ENCODE measurements at places on chromosomes 7 and 10.
A peak's percentile ranks its signal among the peaks of the same experiment; 100 is the strongest.

- DNase-seq, result peak; percentile 91
These were observed 9.9 kb downstream of the ZNF511 start for GRCh38 chr10:133318494-133319127.

- no peak for DNase-seq
These were observed 30.5 kb downstream of the CHST12 start for GRCh38 chr7:2433713-2434550.

GRCh38 chr7:55534262-55534915 is 37.9 kb downstream of the VOPP1 start:
- peak; percentile 3 for DNase-seq

GRCh38 chr10:21494191-21495001 is 31.1 kb downstream of the SKIDA1 start:
- DNase-seq, result peak; percentile 64

DNA sequence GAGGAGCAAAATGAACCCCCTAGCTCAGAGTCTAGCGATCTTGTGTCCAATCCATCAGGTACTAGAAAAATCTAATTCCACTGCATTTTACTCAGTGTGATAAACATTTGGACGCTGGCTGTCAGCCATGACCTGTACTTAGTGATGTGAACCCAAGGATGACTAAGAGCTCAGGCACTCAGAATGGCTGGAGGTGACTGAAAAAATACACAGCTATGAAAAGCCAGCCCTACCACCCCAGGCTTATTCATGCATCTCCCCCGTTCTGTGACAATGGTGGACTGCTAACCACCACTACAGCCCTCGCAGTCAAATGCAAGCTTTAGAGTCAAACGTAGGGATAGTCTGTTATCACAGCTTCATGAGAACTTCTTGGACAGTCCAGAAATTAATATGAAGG is 14.9 kb downstream of the AFAP1L2 start:
- no peak for DNase-seq

DNA sequence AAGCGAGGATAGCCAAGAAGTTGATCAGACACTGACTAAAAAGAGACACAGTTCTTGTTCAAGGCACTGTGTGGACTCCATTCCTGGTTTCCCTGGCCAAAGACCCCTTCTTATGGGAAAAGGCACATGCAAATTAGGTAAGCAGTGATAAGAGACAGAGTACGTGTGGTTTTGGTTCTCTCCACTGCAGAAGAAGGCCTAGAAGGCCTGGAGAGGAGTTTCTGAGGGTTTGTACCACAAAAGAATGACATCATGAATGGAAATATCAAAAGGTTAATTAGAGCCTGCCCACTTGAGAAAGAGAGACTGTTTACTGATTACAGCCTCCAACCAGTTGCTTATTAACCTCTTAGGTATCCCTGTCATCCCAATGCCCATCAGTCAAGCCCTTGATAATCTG is 137.5 kb downstream of the ZNF365 start:
- DNase-seq, result peak; percentile 12

DNA sequence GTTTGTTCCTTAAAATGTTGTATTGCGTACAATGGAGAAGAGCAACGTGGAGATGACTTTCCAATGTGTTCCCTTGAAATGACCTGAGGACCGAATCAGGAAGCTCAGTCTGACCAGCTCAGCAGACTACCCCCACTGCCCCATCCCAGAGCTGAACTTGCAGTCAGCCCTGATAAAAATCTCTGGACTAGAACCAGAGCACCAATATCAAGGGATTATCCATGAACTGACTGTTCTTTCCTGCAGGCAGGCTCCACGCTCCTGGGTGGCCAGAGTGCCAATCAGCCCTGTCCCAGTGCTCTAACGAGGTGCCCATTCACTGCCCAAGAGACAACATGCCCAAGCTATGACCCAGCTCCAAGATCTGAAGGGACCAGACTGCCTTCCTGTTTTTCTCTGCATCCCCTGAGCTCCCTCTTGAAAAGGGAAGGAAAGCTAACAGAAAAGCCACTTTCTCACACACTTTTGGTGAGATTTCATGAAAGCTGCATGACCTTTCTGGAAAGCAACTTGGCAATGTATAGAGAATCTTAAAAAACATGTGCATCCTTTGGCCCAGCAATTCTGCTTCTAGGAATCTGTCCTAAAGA is 130.2 kb downstream of the KCNMA1 start:
- DNase-seq, result no peak

- no peak for DNase-seq
These were observed 516.5 kb upstream of the KLF6 start for GRCh38 chr10:4301291-4302045.

DNA sequence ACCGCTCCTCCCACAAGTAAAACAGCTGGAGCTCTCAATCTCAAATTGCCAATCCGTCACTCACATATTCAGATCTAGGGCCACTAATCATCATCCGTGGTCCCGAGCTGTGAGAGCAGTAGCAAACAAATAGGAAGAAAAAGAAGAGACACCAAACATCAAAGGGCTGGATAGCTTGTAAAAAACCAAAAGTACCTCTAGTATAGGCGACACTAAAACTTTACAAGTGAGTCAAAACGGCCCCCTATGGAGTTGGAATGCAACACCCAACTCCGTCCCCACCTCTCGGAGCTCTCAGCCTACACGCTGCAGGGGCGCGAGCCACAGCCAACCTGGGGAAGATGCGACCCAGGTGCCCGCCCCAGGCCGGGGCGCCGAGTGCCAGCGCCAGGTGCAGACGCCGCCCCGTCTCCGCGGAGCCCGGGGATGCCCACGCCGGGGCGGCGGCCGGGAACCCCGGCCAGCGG is 581 bp downstream of the FAM3C start:
- peak; percentile 35 for DNase-seq

DNA sequence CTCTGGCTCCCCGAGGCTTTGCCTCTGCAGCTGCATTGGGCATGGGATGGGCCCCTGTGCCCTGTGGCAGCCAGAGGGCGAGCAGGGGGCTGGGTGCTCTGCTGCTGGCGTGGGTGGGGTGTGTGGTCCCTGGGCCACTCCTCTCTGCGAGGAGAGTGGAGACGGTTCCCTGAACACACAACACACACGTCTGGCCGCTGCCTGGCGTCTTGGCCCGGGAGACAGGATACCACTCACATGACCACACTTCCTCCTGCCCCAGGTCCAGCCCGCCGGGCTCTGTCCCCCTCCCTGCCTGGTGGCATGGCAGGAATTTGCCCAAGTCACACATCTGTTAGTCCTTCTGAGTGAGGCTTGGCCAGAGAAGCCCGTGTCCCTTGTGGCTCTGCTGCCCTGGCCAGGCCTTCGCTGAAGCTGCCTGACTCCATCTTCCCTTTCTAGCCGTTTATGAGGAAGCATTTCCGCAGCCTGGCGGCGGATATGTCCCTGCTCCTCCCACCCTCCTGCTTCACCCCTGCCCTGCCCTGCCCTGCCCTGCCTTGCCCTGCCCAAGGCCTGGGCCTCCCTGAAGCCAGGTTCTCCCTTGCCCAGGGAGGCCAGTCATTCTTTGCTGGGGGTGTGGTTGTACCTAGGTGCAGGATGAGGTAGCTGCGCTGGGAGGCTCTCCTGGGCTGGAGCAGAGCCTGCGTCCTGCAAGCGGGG is 3.0 kb downstream of the BRI3 start:
- no peak for DNase-seq

DNA sequence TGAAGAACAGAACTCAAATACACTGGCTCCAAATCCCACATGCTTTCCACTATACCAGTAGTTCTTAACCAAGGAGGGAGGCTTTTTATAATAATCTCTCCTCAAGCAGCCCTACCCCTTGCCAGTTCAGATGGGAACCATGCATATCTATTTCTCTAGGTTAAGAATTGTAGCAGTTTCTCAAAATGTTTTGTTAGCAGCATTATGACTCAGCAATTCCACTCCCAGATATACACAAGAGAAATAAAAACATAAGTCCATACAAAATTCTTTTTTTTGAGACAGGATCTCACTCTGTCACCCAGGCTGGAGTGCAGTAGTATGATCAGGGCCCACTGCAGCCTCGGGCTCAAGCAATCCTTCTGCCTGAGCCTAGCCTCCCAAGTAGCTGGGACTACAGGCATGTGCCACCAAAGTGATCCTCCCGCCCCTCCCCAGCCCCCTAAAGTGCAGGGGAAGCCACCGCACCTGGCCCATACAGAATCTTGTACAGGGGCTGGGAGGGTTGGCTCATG is 18.1 kb downstream of the YWHAG start:
- peak; percentile 61 for DNase-seq

DNA sequence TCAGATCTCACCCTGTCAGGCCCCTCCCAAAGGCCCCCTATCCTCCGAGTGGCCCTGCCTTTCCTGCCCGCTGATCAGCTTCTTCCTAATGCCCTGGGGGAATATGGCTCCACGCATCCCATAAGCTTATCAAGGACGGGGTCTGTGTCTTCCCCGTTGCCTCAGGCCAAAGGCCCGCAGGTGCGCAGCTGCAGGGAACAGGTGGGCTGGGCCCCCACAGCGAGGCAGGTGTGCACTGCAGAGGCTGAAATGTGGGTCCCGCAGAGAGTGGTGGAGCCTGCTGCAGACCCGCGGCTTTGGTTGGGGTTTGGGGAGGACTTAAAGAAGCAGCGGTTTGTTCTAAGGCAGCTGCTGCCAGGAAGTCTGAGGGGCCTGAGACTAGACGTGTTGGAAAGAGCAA is 220.8 kb upstream of the TCERG1L start:
- DNase-seq, result no peak

DNA sequence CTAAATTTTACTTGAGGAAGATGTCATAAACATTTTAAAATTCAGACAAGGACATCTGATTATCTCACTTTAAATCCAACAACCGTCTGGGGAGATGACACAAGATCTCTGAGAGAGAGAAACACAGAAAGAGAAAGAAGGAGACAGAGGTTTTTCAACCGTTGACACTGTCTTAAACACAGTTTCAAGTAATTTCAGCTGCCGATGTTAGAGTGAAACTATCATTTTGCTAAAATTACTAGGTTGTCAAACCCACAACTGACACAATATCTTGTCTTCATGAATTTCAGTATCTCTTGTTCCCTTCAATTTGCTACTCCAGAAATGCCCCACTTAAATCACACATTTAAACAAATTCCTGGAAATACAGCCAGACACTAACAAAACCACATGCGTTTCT is 174.8 kb downstream of the RAPGEF5 start:
- DNase-seq, result no peak

- DNase-seq, result no peak
These were observed 444.4 kb downstream of the GATA3 start for GRCh38 chr10:8498881-8499280.

GRCh38 chr7:106062521-106062931 is 49.6 kb downstream of the SYPL1 start:
- no peak for DNase-seq

GRCh38 chr10:31194986-31195385 is 124.0 kb upstream of the ZEB1 start:
- no peak for DNase-seq

DNA sequence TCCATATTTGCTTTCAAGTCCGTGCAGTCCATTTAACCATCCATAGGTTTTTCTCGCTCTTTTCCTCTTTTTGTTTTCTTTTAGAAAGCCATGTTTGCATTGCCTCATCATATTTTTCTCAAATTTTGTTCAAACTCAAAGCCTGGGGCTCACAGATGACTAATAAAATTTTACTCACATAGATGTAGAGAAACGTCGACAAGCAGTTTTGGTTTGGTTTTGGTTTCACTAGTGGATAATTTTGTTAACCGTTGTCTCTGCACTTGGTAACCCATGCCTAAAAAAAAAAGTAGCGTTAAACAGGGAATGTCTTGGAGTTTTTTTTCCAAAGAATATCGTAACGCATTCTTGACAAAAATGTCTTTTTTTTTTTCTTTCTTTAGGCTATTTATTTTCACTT is 344.2 kb upstream of the GALNT17 start:
- DNase-seq, result no peak

DNA sequence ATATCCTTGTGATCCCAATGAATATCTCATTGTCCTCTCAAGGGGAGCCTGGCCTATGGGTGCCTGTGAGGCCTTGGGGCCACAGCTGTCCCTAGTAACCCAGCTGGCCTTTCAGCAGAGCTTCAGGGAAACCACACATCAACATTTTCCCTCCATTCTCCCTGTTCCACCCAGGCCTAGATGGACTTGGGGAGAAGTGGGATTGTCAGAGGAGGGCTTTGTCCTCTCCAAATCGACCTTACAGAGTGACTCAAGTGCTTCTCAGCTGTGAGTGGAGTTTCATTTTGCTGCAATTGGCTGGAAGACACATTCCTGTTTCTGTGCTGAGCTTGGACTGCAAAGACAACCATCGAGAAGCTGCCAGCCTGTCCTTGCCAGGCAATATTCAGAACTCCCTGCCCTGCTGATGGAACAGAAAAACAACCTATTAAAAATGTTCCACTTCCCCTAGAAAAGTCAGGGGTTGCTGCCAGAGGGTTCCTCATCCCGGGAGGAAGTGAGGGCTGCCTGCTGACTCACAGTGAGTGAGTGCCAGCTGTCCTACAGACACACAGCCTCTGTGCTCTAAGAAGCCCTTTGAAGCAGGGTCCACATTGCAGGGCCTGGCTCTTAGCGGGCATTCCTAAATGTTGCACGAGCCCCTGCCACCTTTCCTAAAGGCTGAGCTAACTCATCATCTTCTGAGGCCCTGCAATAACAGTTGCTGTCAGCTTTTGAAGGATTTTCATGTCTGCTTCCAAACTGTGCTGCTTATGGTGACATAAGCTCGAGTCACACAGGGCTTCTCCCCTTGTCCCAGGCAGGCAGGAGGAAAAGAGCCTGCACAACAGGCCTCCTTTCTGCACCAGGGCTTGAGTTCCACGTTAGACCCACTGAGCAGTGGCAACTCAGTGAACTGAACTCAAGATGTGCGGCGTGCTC is 20.5 kb downstream of the STRA8 start:
- peak; percentile 26 for DNase-seq

GRCh38 chr7:37534893-37535610 is 86.4 kb upstream of the ELMO1 start:
- DNase-seq, result no peak

DNA sequence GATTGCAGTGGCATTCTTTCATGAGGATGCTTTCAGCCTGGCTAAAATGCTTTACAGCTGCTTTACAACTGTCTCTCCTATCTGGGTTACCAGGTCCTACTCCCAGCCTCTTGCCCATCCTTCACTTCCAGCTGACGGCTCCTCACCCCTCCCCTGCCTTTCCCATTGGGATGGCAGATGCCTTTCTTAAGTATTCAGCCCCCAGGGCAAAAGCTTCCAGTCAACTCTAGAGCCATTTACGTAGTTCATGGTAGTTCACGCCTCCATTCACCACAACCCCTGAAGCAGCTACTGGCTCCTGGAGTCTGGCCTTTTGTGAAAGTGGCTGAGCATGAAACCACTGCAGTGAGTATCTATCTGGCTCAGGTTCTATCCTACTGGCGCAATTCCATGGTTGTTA is 17.2 kb upstream of the BMPER start:
- DNase-seq, result no peak

GRCh38 chr7:22688084-22688483 is 38.9 kb upstream of the IL6 start:
- DNase-seq, result no peak

GRCh38 chr7:28847681-28848080 is 110.4 kb downstream of the TRIL start:
- DNase-seq, result no peak

DNA sequence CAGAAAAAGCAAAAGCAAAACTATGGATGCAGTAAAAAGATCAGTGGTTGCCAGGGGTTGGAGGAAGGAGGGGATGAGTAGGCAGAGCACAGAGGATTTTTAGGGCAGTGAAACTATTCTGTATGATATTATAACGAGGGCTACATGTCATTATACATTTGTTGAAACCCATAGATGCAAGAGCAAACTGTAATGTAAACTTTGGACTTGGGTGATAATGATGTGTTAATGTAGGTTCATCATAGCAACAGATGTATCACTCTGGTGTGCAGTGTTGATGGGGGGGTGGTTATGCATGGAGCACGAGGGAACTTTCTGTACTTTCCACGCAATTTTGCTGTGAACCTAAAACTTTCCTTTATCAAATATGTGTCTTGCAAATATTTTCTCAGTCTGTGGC is 23.2 kb downstream of the SLK start:
- DNase-seq, result no peak
